ENCODE measurements at places on chromosomes 3 and 15. TPM values are rescaled to one million over a fixed set of nuclear protein-coding genes. Genes with fewer than 3 reads are reported as not detected.

DNA sequence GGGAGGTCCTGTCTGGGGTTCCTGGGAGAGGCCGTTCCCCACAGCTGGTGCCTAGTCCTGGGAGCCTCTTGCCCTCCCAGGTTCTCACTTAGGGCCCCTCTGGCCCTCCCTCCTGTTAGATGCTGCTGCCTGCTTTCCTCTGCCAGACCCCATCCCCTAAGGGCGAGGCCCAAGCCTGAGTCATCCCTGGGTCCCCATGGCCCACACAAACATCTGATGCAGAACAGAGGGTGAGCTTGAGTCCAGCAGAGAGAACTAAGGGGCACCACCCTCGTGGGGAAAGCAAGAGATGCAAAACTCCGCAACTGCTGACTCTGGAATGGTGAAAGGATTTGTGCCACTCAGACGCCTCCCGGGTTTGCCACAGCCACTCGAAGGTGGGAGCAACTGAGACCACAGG lies 58.8 kb upstream of the TRPM1 start:
- no peak for DNase-seq

Gene AADACL2
- not detected for total RNA-seq

- no peak for DNase-seq
Observed at GRCh38 chr15:67104510-67104909, 39.1 kb downstream of the SMAD3 start.

Gene GP9
- not detected for total RNA-seq

Gene GRAMD1C
- total RNA-seq, result 8.1 TPM

Measured in G401 (cell line).